ENCODE measurements at places on chromosomes 11 and 22. TPM values are rescaled to one million over a fixed set of nuclear protein-coding genes. Genes with fewer than 3 reads are reported as not detected.
A peak's percentile ranks its signal among the peaks of the same experiment; 100 is the strongest.

The RAB3IL1 gene
- total RNA-seq: 0.12 TPM

The FJX1 gene
- 14.4 TPM for total RNA-seq

The TTC36 gene
- total RNA-seq: 0.32 TPM

The C11orf87 gene
- total RNA-seq: 0.02 TPM

The DENND6B gene
- 0.20 TPM for total RNA-seq

The C11orf86 gene
- total RNA-seq: not detected

The CDKN1C gene
- total RNA-seq: 6.2 TPM

The GRAP2 gene
- 0.22 TPM for total RNA-seq

The EMID1 gene
- total RNA-seq: not detected

The PSMC3 gene
- 294 TPM for total RNA-seq

- DNase-seq: no peak
These were observed 226.9 kb downstream of the SNX19 start for GRCh38 chr11:130689222-130689908.

DNA sequence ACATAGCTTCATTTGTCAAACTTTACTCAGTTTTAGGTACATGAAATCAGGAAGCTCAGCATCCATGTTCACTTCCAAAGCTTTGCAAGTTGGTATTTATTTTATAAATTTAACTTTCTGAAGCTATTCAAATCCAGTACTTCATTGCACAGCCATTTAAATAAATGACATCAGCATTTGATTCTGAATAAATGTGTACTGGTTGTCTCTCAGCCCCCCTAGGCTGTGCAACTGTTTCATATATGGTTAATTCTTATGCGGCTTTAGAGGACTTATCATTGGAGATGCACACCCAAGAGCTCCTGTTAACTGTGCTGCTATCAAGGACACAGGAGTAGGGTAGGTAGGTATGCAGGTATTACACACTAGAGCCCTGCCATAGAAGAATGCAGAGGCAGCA, 325.1 kb downstream of the SOX6 start:
- DNase-seq: no peak

DNA sequence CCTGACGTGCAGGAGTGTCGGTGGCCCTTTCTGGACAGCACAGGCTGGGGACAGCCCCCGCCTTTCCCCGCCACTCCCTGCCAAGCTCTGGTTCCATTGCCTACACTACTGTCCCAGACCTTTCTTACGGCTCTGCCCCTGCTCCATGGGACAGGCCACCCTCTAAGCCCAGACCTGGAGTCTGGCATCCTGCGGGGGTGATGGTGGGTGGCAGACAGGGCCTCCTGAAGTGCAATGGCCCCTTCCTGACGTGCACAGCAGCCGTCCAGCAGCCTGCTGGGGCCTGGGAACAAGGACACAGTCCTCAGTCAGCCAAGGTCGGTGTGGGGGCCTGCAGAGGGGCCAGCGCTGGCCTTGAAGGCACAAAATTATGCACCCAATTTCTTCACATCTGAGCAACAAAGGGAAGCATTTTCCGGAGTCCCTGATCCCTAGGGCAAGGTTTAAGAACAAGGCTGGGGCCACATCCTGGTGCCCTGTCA, 79.7 kb upstream of the KCNQ1OT1 start:
- DNase-seq: no peak

- DNase-seq: no peak
These were observed 203.4 kb downstream of the LRRC4C start for GRCh38 chr11:41256041-41256440.

DNA sequence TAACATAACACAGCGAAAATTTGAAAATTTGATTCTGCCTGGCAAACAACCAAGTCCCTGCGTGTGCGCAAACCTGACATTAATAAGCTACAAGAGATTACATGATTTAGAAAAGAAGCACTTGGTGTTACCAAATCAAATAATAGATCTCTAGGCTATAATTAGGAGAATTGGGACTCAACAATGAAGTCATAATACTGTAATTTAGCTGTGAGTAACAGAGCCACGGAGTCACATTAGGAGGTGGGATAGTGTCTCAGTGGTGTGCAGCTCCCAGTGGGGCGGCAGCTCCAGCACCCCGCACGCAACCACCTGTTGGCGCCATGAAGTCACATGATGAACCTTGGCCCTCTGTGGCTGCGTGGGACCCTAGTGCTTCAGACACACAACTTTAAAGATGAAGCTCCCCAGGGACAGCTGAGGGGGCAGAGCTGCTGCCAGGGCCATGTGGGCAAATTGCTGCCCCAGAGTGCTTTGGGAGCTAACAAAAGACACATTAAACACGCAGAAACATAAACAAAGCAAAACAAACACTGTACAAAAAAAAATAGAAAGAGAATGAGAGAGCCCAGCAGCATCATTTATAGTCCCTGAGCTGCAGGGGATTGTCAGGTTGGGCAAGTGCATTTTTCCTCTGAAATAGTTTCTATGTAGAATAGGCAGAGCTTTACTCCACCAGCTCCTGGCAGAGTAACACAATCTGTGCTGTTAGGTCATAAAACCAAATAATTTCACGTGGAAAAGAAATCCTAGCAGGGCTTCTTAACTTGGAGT, 605.6 kb downstream of the SOX6 start:
- no peak for DNase-seq

- DNase-seq: no peak
These were observed 8.6 kb downstream of the SNAP29 start for GRCh38 chr22:20867179-20868024.

GRCh38 chr11:120703358-120704152, 192.0 kb downstream of the GRIK4 start:
- DNase-seq: no peak

- DNase-seq: peak; percentile 94
These were observed at the start of gene CHKB for GRCh38 chr22:50582493-50583293. CHKB (minus strand) TSS chr22:50582849; CDS start chr22:50582781, 68 bp downstream.

- DNase-seq: no peak
These were observed 1552.7 kb upstream of the TENM4 start for GRCh38 chr11:80993536-80993935.

DNA sequence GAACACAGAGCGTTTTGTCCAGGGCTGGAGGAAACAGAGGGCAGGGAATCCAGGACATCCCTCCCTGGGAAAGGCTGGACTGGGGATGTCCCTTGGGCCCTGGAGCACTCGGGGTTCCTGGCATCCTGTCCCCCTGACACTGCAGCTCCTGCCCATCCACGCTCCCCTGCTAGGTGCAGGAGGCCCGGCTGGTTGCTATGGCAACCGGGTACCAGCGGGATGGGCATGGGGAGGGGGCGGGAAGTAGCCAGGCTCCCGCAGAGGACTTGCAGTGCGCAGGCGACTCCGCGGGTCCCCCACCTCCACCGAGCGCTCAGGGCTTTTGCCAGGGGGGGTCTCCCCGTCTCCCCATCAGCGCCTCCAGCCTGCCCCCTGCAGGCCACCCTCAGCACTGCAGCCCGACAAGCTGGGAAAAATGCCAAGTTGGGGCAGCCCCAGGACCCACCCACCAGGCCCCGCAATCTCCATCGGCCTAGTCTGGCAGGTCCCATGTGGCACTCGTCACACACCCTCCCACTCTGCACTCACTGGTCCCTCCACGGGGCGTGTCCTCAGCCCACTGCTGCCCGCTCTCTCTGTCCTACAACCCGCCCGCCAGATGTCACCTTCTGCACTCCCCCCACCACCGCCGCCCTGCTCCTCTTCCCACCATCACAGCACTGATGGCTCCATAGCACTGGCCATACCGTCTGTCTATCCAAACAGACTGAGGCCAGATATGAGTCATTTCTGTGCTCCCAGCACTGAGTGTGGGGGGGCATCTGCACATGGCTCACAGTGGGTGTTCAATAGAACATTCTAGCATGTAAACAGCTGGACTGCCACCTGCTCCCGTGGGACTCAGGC, 31.5 kb downstream of the KIAA0930 start:
- DNase-seq: peak; percentile 61

GRCh38 chr11:959027-959426, 33.4 kb downstream of the AP2A2 start:
- no peak for DNase-seq

- DNase-seq: peak; percentile 95
These were observed 125.2 kb upstream of the SPON1 start for GRCh38 chr11:13837286-13837685.

GRCh38 chr11:114307524-114308203, 11.5 kb downstream of the NNMT start:
- DNase-seq: peak; percentile 92

DNA sequence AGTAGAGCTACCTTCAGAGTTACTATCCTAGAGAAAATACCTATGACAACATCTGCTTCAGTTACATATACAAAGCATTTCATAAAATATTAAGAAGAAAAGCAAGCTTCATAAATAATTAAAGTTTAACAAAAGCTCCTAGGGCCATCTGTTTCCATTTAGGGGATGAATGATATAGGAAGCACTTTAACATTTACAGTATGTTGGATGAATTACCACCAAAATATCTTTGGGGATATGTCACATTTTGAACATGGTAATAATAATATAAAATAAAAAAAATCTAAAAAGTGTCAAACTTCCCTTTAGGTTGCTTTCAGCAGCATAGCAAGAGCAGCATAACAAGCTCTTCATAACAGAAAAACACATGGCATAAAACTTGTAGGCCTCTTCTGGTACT, 104.6 kb downstream of the ATG16L2 start:
- no peak for DNase-seq

- peak; percentile 48 for DNase-seq
These were observed 455.8 kb downstream of the TMEM135 start for GRCh38 chr11:87493516-87493915.

GRCh38 chr22:20080776-20081654, 974 bp downstream of the DGCR8 start:
- DNase-seq: peak; percentile 63

GRCh38 chr11:44236296-44236695, 73.6 kb downstream of the ALX4 start:
- no peak for DNase-seq

- DNase-seq: no peak
These were observed 11.6 kb upstream of the PDE2A start for GRCh38 chr11:72685560-72686480.

GRCh38 chr11:77503006-77503405, 29.1 kb upstream of the PAK1 start:
- peak; percentile 43 for DNase-seq

GRCh38 chr11:76524919-76525318, 80.1 kb downstream of the EMSY start:
- DNase-seq: peak; percentile 82

- DNase-seq: no peak
These were observed 14.0 kb upstream of the SESN3 start for GRCh38 chr11:95245038-95245437.
